Left forelimb (tissue), 1 donor: ENCODE measurements at places on chromosomes 4 and X.

GRCh38 chr4:183038436-183038835, 60.6 kb upstream of the WWC2 start:
- DNase-seq, result no peak

- DNase-seq, result no peak
Measured at GRCh38 chr4:16694884-16695276, 203.6 kb downstream of the LDB2 start.

- no peak for DNase-seq
Measured at GRCh38 chr4:53348046-53348445, 17.8 kb downstream of the SCFD2 start.

GRCh38 chrX:26376037-26376708, 160.2 kb downstream of the MAGEB5 start:
- no peak for DNase-seq

DNA sequence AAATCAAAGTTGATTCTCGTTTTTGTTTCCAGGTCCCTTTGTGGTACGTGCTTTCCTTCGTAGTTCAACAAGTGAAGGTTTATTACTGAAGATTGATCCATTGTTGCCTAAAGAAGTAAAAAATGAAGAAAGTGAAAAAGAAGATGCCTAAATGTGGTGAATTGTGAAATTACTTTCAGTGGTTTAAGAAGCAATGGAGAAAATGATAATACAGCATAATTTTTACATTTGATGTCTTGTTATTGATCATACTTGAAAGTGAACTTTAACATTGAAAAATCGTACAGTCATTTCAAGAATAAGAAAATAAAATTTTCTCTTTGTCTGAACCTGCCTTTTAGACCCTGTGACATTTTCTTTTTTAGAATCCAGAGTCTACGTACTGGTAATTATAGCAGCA, 89.8 kb downstream of the MRPL1 start:
- DNase-seq, result no peak

DNA sequence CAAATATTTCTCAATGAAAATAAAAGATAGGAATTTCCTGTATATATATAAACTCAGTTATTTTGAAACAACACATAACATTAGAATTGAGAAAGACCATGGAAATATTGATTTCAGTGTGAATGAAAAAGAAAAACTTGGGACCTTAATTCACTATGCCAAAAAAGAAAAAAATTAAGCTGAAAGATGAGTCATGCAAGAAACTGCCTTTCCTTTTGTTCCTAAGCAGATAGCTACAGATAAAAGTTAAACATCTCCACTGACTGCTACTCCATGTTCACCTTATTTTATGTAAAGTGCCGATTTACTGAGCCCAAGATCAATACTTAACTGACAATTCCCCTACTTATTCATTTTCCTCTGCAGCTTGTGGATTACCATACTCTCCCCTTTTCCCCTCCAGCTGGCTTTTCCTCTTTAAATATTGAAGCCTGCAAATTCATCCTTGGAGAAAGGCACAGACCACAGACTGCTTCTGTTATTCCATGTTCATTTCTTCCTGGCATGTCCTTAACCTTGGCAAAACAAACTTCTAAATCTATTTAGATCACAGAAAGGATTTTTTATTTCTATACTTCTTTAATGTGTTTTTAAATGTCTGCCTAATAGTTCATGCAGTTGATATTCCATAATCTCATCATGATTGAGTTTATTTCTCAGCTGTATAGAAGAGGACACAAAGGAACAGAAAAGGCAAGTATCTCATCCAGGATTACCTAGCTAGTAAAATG, 40.5 kb upstream of the YTHDC1 start:
- DNase-seq, result no peak

- DNase-seq, result no peak
Measured at GRCh38 chr4:143399113-143399949, 62.7 kb downstream of the GAB1 start.

DNA sequence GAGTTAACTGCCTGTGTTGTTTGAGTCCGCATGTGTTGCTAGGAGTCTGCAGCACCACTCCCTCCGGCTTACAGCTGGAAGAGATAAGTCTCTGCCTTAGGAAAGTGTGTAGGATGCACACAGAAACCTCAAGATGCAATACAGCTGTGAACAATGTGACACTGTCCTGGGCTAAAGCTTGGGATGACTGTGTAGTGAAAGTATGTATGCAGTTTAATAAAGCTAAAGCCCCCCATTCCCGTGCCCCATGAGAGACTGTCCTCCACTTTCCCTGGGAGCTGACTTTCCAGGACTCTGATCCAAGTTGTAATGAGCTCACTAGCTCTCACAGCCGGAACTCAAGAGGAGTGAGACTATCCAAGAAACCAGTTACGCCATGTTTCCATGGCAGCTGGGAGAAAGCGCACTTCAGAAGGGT, 156.6 kb upstream of the FTHL17 start:
- DNase-seq, result peak; percentile 69
